HEK293T (cell line): ENCODE measurements at places on chromosomes 4 and X.
A peak's percentile ranks its signal among the peaks of the same experiment; 100 is the strongest.

DNA sequence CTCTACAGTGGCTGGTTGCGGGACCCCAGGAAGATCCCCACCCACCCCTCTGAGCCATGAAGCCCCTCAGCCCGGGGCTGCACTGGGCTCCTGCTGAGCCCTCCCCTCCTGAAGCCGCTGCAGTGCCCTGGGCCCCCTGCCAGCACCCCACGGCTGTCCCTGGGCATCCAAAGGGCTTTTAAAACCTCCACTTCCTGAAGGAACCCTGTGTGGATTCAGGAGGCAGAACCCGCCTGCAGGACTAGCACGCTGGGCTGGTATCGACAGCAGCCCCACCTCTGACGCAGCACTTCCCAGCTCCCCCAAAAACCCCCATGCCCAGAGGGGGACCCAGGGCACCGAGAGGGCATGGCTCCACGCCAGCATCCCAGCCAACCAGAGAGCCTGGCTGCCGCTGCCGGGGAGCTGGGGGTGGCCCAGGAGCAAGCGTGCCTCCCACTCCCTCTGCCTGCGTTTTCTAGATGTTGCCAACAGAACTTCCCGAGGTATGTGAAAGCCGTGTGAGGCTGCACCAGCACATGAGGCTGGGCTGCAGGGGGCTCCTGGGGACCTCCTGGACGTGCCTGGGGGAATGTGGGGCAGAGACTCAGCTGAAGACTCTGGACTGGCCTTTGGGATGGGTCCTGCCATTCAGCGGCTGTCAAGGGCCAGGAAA lies 6.3 kb downstream of the MXD4 start:
- DNase-seq = no peak

DNA sequence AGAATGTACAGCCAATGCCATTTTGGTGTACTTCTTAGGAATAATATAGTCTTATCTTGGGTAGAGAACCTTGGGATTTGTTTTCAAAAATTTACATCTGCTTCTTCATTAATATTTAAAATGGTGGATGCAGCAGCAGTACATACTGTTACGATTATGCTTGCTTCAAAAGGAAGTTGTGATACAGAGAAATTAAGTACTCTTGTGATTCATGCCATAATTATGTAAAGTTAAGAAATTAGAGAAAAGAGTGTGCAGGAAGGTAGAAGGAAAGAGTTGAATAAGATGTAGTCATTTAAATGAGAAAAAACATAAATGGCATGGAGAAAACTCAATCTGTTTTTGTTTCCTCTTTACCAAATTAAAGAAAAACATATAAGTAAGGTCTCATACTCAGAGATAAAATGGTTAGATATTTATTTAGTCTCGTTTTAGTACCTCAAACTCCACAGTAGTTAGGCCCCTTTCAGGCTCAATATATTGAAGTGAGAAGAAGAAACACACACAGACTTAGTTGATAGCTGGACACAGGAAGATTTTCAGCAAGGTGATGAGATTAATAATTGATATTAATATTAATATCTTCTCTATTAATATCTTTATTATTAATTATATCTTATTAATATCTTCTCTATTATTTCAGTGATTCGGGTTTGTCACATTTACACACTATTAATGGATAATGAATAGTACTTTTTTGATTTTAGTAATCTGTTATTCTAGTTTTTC lies 70.1 kb upstream of the HPGD start:
- DNase-seq = no peak

- DNase-seq = no peak
These were observed 110.4 kb downstream of the IL13RA2 start for GRCh38 chrX:114906984-114907510.

DNA sequence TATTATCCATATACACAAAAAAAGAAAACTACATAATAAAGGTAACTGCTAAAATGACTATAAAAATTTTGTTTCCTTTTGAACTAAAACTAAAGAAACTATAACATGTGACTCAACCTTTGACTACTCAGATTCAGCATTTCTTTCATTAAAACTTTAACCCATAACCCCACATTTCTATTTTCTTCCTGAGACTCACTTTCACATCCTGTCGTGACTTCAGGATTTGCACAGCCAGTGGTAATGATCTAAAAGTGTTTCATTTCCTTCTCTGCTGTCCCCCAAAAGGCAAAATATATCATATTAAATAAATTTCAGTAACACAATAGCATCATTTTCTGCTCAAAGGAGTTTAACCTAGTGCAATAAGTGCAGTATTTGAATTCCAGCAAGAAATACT lies 1022.4 kb upstream of the DIAPH2 start:
- DNase-seq = no peak

DNA sequence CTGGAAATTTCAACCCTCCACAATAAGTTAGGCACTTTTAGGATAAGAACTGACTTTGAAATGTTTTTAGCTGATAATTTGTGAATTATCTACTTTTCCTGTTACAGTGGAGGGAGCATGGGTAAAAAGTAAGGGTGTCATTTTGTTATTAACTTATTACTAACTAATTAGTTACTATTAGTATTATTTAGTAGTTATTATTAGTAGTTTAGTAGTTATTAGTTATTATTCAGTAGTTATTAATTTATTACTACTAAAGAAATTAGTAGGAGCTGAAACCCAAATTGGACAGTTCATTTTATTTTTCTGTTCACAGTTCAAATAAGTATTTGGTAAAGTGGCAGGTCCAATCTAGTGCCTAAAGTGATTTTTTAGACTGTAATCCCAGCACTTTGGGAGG lies 5.4 kb downstream of the ADH1A start:
- no peak for DNase-seq

DNA sequence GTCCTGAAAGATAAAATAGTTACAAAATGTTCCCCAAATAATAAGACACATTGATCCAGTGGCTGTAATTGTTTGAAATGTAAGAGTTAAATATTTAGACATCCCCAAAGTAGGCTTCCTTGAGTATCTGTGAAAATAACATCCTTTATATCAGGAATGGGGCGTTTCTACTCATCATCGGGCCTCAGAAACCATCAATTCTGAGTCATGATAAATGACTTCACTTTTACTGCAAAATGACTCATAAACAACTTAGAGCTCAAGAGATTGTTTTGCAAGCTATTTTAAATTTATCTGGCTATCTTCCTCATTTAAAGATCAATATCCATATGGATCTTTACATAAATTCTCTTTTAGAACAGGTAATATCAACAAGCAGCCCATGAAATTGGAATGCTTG lies 369.4 kb upstream of the CNKSR2 start:
- DNase-seq = no peak

DNA sequence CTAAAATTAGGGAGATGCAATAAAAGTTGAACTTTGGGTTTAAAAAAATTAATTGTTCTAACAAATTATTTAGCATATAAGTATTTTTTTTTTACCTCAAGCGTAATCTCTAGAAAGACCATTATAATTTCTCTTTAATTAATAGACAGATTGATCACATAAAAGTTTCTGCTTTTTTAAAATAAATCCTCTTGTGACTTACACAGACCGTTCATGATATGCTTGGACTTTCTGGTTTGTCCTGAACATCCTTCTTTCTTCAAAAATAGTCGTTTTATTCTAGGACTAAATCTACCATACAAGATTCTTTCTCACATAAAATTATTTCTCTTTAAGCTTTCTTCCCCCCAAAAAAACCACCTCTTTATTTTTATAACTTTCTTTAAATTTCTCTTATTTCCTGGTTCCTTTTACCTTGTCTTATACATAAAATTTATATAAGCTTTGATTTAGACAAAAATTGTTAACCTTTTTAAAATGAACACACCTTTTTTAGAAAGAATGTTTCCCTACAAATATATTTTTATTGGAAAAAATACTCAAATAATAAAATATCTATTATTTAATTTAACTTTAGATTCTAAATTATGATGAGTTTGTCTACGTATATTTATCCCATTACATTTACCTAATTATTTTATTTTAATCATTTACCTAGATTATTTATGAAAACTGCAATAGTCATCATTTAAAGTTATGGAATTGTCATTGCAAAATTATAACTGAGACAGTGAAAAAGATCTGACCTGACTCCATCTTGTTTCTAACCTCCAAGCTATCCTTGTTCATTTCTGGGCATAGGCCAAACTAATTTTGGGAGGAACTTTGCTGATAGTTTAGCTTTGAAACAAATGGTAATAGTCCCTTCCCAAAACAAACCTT lies 37.6 kb downstream of the PGRMC2 start:
- DNase-seq = no peak

DNA sequence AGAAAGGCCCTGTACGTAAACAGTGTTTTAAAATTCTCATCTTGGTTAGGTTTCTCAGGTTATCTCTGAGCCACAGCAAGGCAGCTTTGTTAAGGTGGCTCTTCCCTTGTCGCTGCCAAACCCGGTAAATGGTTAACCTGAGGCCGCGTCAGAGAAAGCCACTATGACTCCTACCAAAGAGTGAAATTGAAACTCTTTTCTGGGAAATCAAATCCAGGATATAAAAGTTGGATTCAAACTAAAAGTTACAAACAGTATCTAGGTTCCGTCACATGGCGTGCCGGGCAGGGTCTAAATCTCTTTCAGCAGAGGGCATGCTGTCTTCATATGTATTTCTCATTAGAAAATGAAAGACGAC lies 433 bp downstream of the MMAA start:
- no peak for DNase-seq

DNA sequence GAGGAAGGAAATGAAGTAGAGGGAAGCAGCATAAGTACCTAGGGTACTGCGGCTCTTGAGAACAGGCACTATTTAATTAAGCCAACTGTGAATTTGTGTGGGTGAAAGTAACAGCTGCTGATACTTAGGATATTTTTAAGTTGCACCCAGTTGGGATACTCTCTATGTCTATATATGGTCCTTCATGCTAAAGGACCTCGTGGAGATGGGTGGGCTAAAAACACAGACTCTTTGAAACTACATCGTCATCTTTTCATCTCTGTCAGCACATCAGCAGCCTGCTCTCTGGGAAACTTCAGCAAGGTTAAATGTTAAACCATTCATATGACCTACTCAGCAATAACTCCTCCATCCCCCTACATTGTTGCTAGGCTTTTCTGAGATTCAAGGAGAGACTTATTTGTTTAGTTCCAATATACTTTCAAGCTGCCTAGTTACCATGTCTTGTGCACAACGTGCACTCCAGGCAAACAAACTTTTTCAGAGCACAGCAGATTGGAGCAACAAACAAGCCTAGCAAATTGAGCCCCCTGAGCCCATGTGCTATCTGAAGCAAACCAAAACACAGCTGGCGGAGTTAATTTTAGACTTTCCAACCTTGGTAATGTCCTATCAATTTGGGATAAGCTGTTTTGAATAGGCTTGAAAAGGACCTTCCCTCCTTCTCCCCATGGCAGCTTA lies 6.2 kb upstream of the MOB1B start:
- no peak for DNase-seq

DNA sequence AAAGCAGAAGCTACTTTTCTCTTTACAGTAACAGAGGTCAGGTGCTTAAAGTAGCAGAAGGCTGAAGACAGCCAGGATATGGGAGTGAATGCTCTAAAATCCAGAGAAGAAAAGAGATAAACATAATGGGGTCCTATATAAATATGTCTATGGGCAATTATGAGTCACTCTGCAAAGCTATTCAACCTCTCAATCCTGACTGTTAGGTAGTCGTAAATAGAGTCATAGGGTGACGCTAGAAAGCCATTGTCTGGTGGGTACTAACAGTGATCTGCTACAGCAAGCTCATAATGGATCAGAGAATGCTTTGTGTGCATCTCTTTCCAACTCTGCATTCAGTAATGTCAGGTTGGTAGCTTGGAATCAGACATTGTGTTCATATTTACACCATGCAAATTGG lies 53.5 kb upstream of the PDE5A start:
- DNase-seq = no peak

- no peak for DNase-seq
These were observed 118.9 kb upstream of the USP9X start for GRCh38 chrX:40966213-40966820.

DNA sequence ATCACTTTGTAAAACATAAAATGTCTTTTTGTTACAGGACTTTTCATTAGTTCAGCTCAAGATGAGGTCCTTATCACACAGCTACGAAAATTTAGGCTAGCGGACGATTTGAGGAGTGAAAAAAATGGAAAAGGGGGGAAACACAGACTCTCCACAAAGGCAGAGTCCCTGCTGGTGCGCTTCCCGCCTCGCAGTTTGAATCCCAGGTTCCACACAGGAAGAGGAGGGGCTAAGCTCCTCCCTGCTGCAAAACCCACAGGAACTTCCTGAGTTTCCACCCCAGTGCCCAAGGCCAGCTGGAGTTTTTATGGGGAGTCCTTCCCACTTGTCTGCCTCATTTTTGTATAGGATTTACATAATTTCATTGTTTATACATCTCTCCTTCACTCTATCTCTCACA lies 11.2 kb downstream of the ADAM29 start:
- no peak for DNase-seq

DNA sequence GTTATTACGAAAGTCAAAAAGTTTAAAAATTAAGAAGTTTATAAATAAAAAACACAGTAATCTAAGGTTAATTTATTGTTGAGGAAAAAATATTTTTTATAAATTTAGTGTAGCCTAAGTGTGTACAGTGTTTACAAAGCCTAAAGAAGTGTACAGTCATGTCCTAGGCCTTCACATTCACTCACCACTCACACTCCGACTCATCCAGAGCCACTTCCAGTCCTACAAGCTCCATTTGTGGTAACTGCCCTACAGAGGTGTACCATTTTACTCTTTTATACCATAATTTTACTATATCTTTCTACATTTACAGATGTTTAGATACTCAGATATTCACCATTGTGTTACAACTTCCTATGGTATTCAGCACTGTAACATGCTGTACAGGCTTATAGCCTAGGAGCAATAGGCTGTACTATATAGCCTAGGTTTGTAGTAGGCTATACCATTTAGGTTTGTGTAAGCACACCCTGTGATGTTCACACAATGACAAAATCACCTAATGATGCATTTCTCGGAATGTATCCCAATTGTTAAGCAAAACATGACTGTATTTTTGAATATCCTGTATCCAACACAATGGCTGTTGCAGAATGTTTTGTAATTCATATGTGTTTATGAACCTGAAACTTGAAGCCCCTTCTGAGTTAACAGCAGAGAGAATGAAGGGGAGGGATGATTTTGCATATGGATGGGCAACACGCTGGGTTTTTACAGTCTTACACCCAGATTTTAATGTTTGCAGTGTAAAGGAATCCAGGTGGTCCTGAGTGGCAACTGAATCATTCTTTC lies 3.1 kb downstream of the PPBP start:
- no peak for DNase-seq

DNA sequence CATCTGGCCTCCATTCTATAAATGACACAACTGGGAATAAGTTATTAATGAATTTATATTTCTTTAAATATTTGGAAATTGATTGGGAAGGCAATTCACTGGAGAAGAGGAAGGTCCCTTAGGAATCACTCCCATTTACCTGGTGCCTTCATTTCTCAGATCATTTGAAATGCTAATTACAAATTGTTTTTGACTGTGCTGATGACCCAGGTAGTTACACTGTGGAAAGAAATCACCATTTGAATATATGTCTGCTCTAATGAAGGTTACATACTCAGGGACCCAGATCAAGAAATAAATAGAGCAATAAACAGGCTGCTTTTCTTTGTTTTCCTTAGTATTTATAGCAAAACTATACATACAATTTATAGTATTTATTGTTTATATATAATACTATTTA lies 1759.1 kb downstream of the ARAP2 start:
- DNase-seq = no peak

- DNase-seq = peak; percentile 19
These were observed 67.4 kb downstream of the CNGA2 start for GRCh38 chrX:151801980-151802379.
